Articular chondrocyte of knee joint (primary cell): ENCODE measurements at places on chromosomes 1 and 21. TPM values are rescaled to one million over a fixed set of nuclear protein-coding genes. Genes with fewer than 3 reads are reported as not detected.

Gene SERINC2
- 3.7 and 5.0 TPM in 2 replicates for total RNA-seq

Gene TARBP1
- 16.4 and 26.3 TPM in 2 replicates for total RNA-seq

Gene ST6GALNAC3
- total RNA-seq: 0.11 and 0.13 TPM in 2 replicates

Gene LRRC71
- total RNA-seq: not detected in 2 replicates

Gene ORC1
- total RNA-seq: 2.4 and 3.7 TPM in 2 replicates

Gene NBPF6
- not detected in 2 replicates for total RNA-seq

Gene NR1I3
- not detected in 2 replicates for total RNA-seq

Gene LAMB3
- 10.9 and 12.2 TPM in 2 replicates for total RNA-seq

Gene MRTO4
- total RNA-seq: 17.2 and 19.7 TPM in 2 replicates

Gene CYP4A11
- total RNA-seq: not detected in 2 replicates

Gene TNNI3K
- 0.91 and 1.6 TPM in 2 replicates for total RNA-seq

Gene FMO4
- total RNA-seq: 15.2 and 18.9 TPM in 2 replicates

Gene SOX13
- 1.5 and 1.8 TPM in 2 replicates for total RNA-seq

Gene AMY2B
- 5.7 and 9.2 TPM in 2 replicates for total RNA-seq

Gene CELA2A
- total RNA-seq: not detected in 2 replicates

Gene U2AF1
- total RNA-seq: 17.4 and 43.5 TPM in 2 replicates

Gene CNKSR1
- total RNA-seq: 0.26 TPM in 1 of 2 replicates, not detected in the other

Gene ERRFI1
- 96.4 and 120 TPM in 2 replicates for total RNA-seq

Gene PTGFR
- total RNA-seq: 82.3 and 101 TPM in 2 replicates

Gene WNT3A
- total RNA-seq: not detected in 2 replicates

Gene S100A7A
- not detected in 2 replicates for total RNA-seq

Gene KANK4
- not detected in 2 replicates for total RNA-seq

Gene GBP5
- total RNA-seq: 0.11 TPM in 1 of 2 replicates, not detected in the other

Gene CCDC185
- total RNA-seq: not detected in 2 replicates

Gene OR14I1
- not detected in 2 replicates for total RNA-seq

Gene RHBDL2
- 0.91 and 3.8 TPM in 2 replicates for total RNA-seq

Gene SPRR1B
- not detected in 2 replicates for total RNA-seq

Gene KRTAP19-3
- total RNA-seq: not detected in 2 replicates

Gene CD5L
- not detected in 2 replicates for total RNA-seq
